Spleen (tissue), 13 donors: ENCODE measurements at places on chromosomes 1 and 21. TPM values are rescaled to one million over a fixed set of nuclear protein-coding genes. Genes with fewer than 3 reads are reported as not detected.
A peak's percentile ranks its signal among the peaks of the same experiment; 100 is the strongest.

GPR37L1 gene
- total RNA-seq = not detected

EDN2 gene
- total RNA-seq = not detected

RHD gene
- 3.9 TPM for total RNA-seq

CD2 gene
- 24.4 TPM for total RNA-seq

OR2M3 gene
- not detected for total RNA-seq

NBPF4 gene
- 0.14 TPM for total RNA-seq

- no peaks in the 10 kb centered on the region for H3K4me1 ChIP-seq
- no peak overlapping the region for H3K27ac ChIP-seq
- no peaks in the 10 kb centered on the region for H3K27me3 ChIP-seq
- DNase-seq = no peak
- H3K4me3 ChIP-seq = no peak overlapping the region
- H3K36me3 ChIP-seq = no peaks in the 10 kb centered on the region
Observed at GRCh38 chr1:94002046-94002787, 93.0 kb upstream of the GCLM start.

GRCh38 chr1:236659792-236660587 is 26.3 kb upstream of the ACTN2 start:
- no peaks in the 10 kb centered on the region for H3K4me1 ChIP-seq
- H3K36me3 ChIP-seq = no peaks in the 10 kb centered on the region
- H3K27me3 ChIP-seq = peaks cover 7% of the 10 kb centered on the region
- no peak for DNase-seq
- no peak overlapping the region for H3K27ac ChIP-seq

- H3K27me3 ChIP-seq = no peaks in the 10 kb centered on the region
- H3K27ac ChIP-seq = no peak overlapping the region
- no peaks in the 10 kb centered on the region for H3K4me1 ChIP-seq
- DNase-seq = no peak
- H3K36me3 ChIP-seq = no peaks in the 10 kb centered on the region
Observed at GRCh38 chr21:33860332-33860879, 55.2 kb downstream of the ATP5PO start.

DNA sequence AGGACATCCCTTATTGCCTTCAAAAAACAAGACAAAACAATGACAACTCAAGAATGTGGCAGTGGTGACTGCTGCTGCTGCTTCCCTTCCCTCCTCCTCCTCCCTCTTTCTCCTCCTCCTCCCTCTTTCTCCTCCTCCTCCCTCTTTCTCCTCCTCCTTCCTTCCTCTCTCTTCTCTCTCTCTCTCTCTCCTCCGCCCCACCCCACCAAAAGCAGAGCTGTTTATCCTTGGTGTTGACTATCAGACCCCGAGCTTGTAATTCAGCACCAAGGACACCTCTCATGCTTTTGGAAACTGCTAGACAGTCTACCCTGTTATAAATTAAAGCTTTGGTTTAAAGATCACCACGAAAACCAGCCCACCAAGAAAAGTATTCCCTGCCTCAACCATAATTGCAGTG is 72.4 kb upstream of the IFNAR2 start:
- no peak for DNase-seq
- H3K27ac ChIP-seq = no peak overlapping the region
- H3K4me1 ChIP-seq = no peaks in the 10 kb centered on the region
- no peaks in the 10 kb centered on the region for H3K27me3 ChIP-seq
- no peaks in the 10 kb centered on the region for H3K36me3 ChIP-seq

- H3K4me1 ChIP-seq = no peaks in the 10 kb centered on the region
- peak; percentile 68 for DNase-seq
- H3K27me3 ChIP-seq = no peaks in the 10 kb centered on the region
Observed at GRCh38 chr1:2840036-2840809, 38.7 kb upstream of the TTC34 start.

- no peaks in the 10 kb centered on the region for H3K36me3 ChIP-seq
- H3K4me1 ChIP-seq = peaks cover 50% of the 10 kb centered on the region
Observed at GRCh38 chr1:224182057-224182865, 779 bp upstream of the DEGS1 start.

DNA sequence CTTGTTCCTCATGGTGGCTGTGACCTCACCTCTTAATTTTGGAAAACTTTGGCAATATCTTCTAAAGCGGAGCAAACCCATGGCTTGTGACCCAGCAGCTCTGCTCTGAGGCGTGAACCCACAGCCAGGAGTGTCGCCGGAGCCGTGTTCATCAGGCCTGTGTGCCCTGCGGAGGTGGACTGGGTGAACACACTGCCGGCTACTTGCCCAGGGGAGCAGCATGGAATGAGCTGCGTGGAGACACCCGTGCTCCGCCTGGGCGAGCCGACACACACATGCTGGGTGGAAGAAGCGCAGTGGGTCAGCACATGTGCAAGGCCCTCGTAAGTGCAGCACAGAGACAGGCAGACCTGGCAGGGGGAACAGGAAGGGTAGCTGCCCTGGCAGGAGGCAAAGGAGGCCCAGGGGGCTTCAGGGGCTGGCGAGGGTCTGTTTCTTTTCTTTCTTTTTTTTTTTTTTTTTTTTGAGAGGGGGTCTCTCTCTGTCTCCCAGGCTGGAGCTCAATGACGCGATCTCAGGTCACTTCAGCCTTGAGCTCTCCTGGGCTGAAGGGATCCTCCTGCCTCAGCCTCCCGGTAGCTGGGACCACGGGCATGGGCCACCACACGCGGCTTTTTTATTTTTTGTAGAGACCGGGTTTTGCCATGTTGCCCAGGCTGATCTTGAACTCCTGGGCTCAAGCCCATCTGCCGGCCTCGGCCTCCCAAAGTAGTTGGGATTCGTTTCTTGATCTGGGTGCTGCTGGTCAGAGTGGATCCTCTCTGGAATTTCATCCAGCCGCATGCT is 41.8 kb downstream of the AGPAT3 start:
- H3K4me3 ChIP-seq = no peak overlapping the region
- H3K27me3 ChIP-seq = no peaks in the 10 kb centered on the region
- no peak for DNase-seq
- H3K27ac ChIP-seq = no peak overlapping the region
- peaks cover 4% of the 10 kb centered on the region for H3K36me3 ChIP-seq

DNA sequence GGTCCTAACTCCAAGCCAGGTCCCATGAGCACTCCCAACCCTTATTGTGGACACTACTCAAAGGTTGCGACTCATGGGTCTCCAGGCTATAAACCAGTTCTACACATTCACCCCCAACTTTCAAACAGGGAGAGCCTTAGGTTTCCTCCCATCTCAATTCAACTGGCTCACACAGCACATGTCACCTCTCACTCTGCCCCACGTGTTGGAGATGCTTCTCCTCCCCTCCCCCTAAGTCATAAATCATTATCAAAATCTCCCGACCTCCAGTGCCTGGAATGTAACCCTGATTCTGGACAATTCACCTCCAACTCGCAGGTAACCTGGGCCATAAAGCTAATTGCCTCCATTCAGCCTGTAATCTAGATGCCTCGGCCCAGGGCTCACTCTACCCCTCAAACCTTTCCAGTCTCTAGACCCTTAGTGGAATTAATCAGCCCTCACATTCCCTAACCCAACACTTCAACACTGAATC is 595 bp downstream of the AK2 start:
- peak overlapping the region; percentile 88 for H3K27ac ChIP-seq
- no peaks in the 10 kb centered on the region for H3K27me3 ChIP-seq
- no peak for DNase-seq
- peak overlapping the region; percentile 84 for H3K4me3 ChIP-seq

GRCh38 chr1:11286735-11287410 is 13.9 kb downstream of the UBIAD1 start:
- no peaks in the 10 kb centered on the region for H3K27me3 ChIP-seq
- H3K27ac ChIP-seq = no peak overlapping the region
- H3K4me3 ChIP-seq = no peak overlapping the region
- H3K4me1 ChIP-seq = peaks cover 13% of the 10 kb centered on the region

DNA sequence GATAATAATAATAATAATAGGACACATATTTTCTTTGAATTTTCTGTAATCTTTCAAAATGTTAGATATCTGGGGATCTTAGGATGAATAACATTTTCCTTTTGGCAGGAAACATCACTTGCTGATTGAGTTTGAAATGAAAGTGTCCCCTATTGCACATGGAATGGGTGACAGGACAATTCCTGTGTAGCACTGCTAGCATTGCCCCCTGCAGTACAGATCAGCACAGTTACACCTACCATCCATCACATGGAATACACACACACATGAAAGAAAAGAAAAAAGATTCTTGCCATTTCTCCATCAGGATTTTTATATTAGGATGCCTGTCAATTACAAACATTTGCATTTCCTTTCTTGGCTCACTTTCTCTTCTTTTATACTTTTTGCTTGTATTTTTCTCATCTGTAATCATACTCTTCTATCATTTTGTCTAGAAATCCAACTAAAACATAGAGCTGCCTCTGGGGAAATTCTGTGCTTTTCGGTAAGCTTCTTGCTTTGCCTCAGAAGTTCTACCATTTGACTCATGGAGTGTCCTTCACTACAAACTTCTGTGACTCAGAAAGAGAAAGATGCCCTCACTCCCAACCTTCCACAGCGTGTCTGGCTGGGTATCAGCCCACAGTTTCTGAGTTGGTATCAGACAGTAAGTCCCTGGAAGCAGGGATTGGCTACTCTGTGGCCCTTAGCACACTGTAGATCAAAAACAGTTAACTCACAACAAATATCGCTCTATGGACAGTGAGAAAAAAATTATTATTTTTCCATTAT is 641.2 kb downstream of the PTPRC start:
- no peak overlapping the region for H3K27ac ChIP-seq
- no peaks in the 10 kb centered on the region for H3K4me1 ChIP-seq
- H3K36me3 ChIP-seq = no peaks in the 10 kb centered on the region

- no peaks in the 10 kb centered on the region for H3K4me1 ChIP-seq
- no peak for DNase-seq
- no peak overlapping the region for H3K27ac ChIP-seq
- H3K4me3 ChIP-seq = no peak overlapping the region
- no peaks in the 10 kb centered on the region for H3K27me3 ChIP-seq
Observed at GRCh38 chr1:172952516-172952915, 98.2 kb downstream of the TNFSF18 start.

DNA sequence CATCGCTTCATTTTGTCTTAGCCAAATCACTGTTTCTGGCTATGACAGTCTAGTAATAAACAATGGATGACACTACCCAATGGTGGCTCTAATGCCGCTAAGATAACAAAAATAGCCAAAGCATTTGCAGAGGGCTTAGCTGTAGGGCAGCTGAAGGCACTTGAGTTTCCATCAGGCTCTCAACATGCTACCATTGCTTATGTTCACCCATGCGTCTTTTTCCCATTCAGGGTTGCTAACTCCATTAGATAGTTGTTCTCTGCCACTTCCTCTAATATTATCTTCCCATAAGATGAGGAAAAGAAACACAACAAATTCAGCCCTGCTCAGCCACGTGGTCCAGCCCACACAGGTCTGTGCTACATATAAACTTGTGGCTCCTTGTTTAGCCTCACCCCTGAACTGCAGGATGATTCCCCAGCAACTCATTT is 159.6 kb downstream of the TOMM20 start:
- no peak overlapping the region for H3K27ac ChIP-seq
- peaks cover 74% of the 10 kb centered on the region for H3K4me1 ChIP-seq
- H3K27me3 ChIP-seq = no peaks in the 10 kb centered on the region
- H3K36me3 ChIP-seq = no peaks in the 10 kb centered on the region
- DNase-seq = no peak

- H3K4me1 ChIP-seq = peaks cover 19% of the 10 kb centered on the region
- no peak overlapping the region for H3K4me3 ChIP-seq
- no peaks in the 10 kb centered on the region for H3K27me3 ChIP-seq
- DNase-seq = no peak
- no peaks in the 10 kb centered on the region for H3K36me3 ChIP-seq
Observed at GRCh38 chr1:101188331-101188730, 48.5 kb upstream of the S1PR1 start.

- peaks cover 12% of the 10 kb centered on the region for H3K4me1 ChIP-seq
- H3K36me3 ChIP-seq = no peaks in the 10 kb centered on the region
- H3K27ac ChIP-seq = no peak overlapping the region
- H3K4me3 ChIP-seq = no peak overlapping the region
- DNase-seq = no peak
Observed at GRCh38 chr1:67261680-67262079, 46.0 kb upstream of the IL12RB2 start.
